ENCODE measurements at places on chromosomes 12 and 14.

- no peak for DNase-seq
Measured at GRCh38 chr12:51896236-51896635, 8.3 kb downstream of the ANKRD33 start.

- DNase-seq: no peak
Measured at GRCh38 chr12:114984634-114985061, 300.7 kb upstream of the TBX3 start.

- no peak for DNase-seq
Measured at GRCh38 chr14:23183479-23183878, at the start of gene SLC7A8. Gene SLC7A8, minus strand, starts transcription at chr14:23183660. Its CDS starts 746 bp downstream, at chr14:23182914.

GRCh38 chr12:129961091-129961490 is 57.3 kb upstream of the TMEM132D start:
- no peak for DNase-seq

DNA sequence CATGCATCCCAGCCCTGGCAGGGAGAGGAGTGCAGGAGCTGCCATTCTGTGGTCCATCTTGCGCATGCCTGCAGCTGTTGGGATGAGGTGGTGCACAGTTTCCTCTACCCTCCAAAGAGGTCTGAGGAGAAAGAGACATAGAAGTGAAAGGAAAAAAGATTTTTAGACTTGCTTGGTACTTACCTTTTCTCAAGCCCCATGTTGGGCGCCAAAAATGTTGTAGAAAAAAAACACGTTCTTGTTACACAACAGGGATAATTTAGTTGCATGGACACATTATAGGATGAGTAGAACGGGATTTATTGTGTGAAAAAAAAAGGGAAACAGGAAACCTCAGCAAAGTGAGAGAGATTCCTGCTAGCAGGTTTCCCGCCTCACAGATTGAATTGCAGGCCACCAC is 244.4 kb upstream of the GARIN2 start:
- DNase-seq: no peak

- DNase-seq: no peak
Measured at GRCh38 chr14:100471441-100472093, 115.7 kb downstream of the BEGAIN start.

GRCh38 chr12:6699259-6699988 is 1.2 kb downstream of the PIANP start:
- no peak for DNase-seq

DNA sequence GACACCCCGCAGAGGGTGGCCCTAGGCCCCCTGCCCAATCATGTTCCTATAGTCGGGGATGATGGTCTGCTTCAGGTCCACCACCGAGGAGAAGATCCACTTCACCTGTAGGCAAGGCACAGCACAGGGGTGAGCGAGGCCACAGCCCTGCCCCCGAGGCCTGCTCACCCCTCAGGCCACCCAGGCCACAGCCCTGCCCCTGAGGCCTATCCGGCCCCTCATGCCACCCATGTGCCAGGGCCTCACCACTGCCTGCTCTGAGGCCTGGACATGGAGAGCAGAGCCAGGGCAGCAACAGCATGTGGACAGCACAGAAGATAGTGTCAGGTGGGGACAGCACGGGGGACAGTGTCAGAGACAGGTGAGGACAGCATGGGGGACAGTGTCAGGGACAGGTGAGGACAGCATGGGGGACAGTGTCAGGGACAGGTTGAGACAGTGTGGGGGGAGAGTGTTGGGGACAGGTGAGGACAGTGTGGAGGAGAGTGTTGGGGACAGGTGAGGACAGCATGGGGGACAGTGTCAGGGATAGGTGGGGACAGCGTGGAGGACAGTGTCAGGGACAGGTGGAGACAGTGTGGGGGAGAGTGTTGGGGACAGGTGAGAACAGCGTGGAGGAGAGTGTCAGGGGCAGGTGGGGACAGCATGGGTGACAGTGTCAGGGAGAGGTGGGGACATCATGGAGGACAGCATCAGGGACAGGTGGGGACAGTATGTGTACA is 239.7 kb downstream of the TMEM121 start:
- DNase-seq: no peak

GRCh38 chr12:5459051-5459782 is 27.3 kb downstream of the NTF3 start:
- no peak for DNase-seq

Measured in activated CD4-positive, alpha-beta T cell treated with anti-CD3 and anti-CD28 coated beads, Interleukin-2, Interleukin-6, amounts not matched to agents 100 ng/mL and 50 ng/mL, durations not matched to agents 16 hours and 8 hours (primary cell).